ENCODE measurements at places on chromosomes 6 and 20.

- no peaks in the 10 kb centered on the region for H3K4me1 ChIP-seq
- no peak for DNase-seq
- H3K36me3 ChIP-seq, result no peaks in the 10 kb centered on the region
- no peaks in the 10 kb centered on the region for H3K27me3 ChIP-seq
- no peak overlapping the region for H3K4me3 ChIP-seq
- no peak overlapping the region for H3K27ac ChIP-seq
These were observed 942.3 kb downstream of the QKI start for GRCh38 chr6:164356814-164357213.

DNA sequence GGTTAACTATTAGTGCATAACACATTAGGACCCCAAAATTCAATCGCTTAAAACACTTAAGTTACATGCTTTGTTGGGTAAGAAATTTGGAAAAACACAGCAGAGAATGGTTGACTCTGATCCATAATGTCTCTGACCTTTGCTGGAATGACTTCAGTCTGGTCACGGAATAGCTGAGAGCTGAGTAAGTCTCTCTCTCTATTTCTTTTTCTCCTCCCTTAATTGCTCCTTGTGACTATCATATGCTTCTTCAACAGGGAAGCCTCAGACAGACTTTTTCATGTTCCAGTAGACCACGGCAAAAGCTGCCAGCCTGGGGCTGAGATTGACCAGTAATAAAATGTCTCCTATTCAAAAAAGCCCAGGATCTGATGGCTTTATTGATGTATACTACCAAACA is 4.8 kb downstream of the OR12D1 start:
- H3K4me3 ChIP-seq, result no peak overlapping the region
- H3K36me3 ChIP-seq, result no peaks in the 10 kb centered on the region
- H3K4me1 ChIP-seq, result no peaks in the 10 kb centered on the region

DNA sequence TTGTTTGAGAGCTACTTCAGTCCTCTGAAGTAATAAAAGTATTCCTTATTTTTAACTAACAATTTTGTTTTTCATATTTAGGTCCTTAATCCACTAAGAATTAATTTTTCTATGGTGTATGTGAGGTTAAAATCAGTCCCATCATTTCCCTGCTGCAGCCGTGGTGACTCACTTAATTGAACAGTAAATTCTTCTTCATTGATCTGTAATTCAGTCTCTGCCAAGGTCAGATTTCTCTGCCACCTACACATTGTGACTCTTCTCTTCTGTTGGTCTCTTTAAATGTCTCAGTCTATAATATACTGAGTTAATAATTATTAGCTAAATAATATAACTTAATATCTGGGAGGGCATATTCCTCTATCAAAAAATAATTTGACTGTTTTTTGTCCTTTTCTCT is 262.3 kb downstream of the UTRN start:
- H3K27ac ChIP-seq, result no peak overlapping the region
- DNase-seq, result no peak
- no peak overlapping the region for H3K4me3 ChIP-seq

DNA sequence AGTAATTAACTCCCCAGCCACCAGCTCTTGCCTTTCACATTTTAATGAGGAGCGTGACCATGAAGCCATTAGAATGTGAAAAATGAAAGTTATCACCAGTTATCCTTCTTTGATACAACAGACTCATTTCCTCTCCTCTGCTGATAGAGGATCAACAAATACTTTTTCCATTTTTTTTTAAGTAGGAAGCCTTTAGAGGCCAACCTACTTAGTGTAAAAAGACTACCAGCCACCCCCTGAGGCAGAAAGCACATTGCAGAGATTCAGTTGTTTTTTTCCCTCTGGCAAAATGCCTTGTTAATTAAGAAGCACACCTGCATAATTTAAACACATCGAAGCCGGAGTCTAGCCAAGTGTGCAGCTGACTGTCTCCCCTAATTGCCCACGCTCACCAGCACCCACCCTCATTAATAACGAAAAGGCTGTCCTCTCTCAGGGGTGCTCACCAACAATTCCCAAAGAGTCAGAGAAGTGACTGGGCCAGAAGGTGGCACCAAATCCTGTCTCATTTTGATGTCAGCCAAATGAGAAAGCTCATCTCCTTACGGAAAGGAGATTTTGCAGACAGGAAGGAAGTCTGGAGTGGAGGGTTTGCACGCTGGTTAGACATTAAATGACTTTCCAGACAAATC is 60.9 kb upstream of the MC3R start:
- no peak overlapping the region for H3K27ac ChIP-seq
- no peaks in the 10 kb centered on the region for H3K4me1 ChIP-seq
- no peaks in the 10 kb centered on the region for H3K36me3 ChIP-seq
- no peaks in the 10 kb centered on the region for H3K27me3 ChIP-seq
- no peak for DNase-seq

DNA sequence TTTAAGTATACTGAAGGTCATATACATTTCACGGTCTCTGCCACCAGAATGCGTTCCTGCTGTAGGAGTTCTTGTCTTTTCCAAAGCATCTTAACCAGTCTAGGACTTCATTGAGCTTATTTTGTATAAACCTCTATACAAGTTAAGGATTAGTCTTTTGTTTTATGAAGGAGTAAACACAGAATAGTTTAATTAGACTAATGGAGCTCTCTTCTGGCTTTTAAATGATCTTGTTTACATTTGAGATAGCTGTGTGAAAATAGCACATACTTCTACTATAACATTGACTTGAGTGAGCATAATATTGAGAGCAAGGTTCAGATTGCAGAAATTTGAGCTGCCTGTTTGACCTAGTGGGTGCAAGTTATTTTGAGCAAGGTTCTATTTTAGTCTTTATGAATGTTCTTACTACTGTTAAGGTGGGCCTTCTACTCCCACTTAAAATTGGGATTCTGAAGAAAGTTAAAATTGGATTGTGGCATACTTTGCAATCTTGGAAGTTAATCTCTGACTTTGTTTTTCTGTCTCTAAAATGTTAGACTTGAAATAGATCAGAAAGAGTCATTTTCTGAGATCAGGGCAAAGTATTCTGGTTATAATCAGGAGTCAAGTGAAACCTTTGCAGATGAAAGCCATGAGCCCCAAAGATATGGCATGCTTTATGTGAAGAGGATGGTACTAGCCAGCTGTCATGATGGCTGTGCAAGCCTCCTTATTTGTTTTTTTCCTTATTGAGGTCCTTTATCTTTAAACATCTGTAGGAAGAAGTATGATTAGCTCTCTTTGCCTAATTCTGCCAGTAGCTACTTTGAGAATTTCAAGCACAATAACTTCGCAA is 41.8 kb downstream of the RPRD1B start:
- no peaks in the 10 kb centered on the region for H3K36me3 ChIP-seq
- H3K27ac ChIP-seq, result no peak overlapping the region
- no peak overlapping the region for H3K4me3 ChIP-seq
- DNase-seq, result no peak
- no peaks in the 10 kb centered on the region for H3K27me3 ChIP-seq
- H3K4me1 ChIP-seq, result no peaks in the 10 kb centered on the region
